Head of caudate nucleus (tissue), 42 donors: ENCODE measurements at places on chromosomes 3 and 15.

GRCh38 chr3:152104847-152105415, 163.8 kb upstream of the MBNL1 start:
- no peak for DNase-seq

DNA sequence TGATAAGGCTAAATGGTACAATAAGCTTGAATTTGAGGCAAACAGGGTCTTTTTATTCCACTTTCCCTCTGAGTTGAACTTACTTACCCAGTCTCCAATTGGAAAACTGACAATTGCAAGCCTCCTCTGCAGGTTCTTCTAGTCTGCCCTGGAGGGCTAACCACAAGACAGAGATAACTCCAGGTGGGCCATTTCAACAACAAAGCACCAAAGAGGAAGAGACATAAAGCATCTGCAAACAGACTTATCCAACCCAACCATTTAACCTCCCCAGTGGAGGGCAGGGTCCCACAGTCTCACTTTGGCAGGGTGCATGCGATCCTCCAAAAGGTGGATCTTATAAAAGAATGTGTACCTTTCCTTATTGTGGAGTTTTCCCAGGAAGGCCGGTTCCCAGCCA, 525.8 kb downstream of the DIPK2A start:
- DNase-seq = no peak

DNA sequence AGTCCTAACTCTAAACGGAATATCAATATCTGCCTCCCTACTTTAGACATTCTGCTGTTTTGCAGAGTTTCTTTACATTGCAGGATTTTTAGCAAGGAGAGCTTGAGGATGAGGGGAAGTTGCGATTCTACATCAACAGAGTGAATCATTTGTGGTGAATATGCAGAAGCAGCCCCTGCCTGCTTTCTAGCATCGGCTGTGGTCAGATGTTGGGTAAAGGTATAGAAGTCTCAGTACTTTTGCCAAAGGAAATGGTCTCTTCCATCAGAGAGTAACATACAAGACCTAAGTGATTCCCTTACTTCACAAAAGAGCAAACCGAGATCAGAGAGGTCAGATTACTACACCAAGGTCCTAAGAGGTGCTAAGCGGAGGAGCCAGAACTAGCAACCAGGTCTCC, 15.2 kb downstream of the ST3GAL6 start:
- no peak for DNase-seq

GRCh38 chr15:79195802-79196201, 86.7 kb upstream of the ANKRD34C start:
- no peak for DNase-seq

- DNase-seq = no peak
These were observed 17.5 kb downstream of the TGM5 start for GRCh38 chr15:43249236-43249635.

DNA sequence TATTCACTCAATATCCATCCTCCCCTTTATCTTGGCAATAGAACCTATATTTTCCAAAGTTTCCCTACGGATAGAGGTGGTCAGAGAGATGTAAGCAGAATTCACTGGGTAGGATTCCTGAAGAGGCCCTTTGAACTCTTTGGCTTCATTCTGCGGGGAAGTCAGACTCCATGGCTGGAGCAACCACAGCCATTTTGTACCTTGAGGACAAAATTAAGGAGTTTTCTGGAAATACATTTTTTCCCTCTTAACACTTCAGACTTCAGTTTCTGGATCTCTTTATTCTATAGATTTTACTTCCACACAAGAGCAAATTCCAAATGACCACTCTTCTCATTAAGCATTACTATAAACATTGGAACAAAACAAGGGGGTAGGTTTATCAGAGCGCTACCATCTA, 43.3 kb downstream of the ADAMTS9 start:
- no peak for DNase-seq

- no peak for DNase-seq
These were observed 70.5 kb upstream of the BOC start for GRCh38 chr3:113140876-113141275.

DNA sequence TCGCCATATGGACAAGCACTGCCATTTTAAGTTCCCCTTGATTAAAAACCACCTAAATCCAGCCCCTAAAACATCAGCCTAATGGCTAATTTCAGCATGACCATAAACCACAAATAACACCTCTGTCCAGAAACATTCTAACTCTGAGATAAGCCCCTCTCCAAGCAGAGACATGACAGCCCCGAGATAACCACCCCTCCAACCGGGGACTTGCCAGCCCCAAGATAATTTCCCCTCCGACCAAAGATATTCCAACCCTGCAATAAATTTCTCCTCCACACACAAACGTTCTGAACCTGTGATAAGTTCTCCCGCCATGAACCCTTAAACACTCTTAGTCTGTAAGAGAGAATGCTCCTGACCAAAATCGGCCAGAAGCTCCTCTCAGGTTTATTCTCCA, 586.8 kb downstream of the EDEM1 start:
- DNase-seq = no peak

DNA sequence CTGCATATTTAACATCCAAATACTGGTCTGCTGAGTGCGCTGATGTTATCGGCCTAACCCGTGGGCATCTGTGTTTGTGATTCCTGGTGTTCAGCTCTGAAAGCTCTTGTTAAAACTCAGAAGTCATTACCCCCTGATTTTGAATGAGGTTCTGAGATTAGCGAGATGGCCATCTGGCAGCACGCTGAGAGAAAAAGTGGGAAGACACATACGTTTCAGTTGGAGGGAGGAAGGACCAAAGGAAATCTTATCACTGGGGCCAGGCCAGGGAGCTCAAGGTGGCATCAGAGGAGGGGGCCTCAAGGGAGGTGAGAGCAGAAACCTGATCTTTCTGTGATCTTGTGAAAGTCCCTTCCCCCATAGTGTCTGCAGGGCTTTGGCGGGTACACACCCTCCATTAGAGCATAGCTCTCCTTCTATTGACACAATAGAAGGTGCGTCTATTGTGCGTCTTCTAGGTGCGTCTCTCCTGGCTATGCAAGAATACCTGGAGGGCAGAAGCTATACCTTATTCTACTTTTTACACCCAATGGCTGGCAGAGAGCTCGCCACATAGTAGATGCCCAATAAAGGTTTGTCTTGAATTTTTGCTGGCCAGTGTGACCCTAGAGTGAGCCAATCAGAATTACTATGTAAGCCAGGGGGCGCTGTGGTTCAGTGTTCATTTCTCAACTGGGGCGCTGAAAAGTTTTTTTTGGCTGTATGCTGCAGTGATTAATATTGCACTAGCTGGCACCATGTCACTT, 182.4 kb downstream of the SHQ1 start:
- no peak for DNase-seq

- DNase-seq = no peak
These were observed 11.4 kb upstream of the CYP11A1 start for GRCh38 chr15:74378848-74379247.

DNA sequence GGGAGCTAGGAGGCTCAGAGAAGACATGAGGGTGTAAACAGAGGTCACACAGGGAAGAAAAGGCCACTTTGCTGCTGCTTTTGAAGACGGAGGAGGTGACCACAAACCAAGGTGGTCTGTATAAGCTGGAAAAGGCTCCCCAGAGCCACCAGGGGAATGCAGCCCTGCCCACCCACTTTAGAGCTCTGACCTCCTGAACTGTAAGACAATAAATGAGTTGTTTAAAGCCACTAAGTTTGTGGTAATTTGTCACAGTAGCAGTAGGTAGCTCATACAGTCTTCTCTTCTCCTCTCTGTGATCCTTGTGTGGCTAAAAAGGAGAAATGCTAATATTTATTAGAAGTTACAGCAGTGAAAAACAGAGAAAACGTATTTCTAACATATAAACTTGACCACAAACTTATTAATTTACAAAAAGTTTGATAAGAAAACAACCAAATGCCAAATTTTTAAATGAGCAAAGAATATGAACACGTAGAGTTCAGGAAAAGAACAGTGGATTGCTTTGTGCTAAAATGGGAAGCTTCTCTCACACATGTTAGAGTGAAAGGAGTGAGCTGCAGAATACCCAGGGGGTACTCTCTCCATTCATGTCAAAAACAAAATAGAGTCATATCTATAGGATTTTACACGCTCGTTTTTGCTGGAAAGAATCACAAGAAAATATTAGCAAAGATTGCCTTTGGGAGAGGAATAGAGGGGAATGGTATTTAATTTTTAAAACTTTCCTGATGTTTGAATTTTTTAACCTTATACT, 71.0 kb downstream of the NOX5 start:
- DNase-seq = no peak

DNA sequence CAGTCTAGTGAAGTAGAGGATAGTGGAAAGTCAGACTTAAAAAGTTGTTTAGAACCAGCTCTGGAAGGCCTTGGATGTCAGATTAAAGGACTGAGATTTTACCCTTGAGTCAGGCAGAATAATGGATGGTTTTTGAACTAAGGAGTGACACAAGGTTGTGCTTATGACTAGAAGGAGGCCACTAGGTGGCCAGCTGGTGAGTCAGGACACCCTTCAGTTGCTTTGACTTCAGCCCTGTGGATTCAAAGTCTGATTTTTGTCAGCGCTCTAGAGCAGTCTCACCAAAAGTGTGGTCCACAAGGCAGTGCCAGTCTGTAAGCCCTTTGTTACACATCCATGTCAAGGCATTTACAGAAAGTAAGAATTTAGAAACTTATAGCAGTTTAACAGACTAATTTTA, 3.8 kb upstream of the GABPB1 start:
- no peak for DNase-seq

- no peak for DNase-seq
These were observed 223.0 kb downstream of the EPHA6 start for GRCh38 chr3:97037294-97037943.

GRCh38 chr3:37892927-37893600, 31.4 kb downstream of the CTDSPL start:
- DNase-seq = no peak

DNA sequence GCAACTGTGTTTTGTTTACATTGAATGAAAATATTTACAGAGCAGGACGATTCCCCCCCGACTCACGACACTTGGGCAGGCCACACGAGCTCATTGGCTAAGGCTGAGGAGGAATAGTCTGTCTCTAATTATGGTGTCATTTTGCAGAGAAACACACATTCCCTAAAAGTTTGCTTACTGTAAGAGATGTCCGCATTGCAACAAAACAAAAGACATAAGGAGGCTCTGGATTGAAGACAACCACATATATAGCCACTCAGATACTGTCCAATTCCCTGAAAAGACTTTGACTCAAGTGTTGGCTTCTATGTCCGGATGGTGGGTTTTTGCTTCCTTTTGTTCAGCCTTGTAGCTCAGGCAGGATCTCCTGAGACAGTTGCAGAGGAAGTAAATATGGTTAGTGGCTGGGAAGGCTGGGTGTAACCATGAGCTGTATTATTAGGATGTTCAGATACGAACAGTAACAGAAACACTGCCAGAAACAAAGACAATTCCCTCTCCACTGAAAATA, 170.4 kb downstream of the KLHL25 start:
- no peak for DNase-seq

DNA sequence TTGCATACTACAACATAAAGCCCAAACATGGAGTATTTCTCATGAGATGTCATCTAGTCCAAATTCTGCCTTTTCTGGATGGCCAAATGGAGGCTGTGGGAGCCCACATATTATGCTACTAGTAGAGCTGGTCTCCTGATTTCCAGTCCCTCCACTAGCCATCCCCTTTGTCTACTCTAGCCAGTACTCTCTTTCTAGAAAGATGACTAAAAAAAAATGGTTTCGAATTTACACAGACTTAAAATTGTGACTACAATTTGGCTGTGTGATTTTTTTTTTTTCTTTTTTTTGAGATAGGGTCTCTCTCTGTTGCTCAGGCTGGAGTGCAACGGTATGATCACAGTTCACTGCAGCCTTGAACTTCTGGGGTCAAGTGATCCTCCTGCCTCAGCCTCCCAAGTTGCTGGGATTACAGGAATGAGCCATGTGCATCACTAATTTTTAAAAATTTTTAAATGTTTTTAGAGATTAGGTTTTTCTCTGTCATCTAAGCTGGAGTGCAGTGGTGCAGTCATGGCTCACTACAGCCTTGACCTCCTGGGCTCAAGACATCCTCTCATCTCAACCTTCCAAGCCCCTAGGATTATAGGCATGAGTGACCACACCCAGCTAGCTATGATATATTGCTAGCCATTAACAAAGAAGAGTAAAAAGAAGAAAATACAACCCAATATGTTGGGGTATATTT, 273.9 kb downstream of the ADAMTSL3 start:
- DNase-seq = no peak

GRCh38 chr3:126836220-126836860, 132.3 kb downstream of the CHCHD6 start:
- DNase-seq = no peak

- no peak for DNase-seq
These were observed 80.2 kb downstream of the DNASE1L3 start for GRCh38 chr3:58130591-58130990.

GRCh38 chr3:152352554-152352953, 83.8 kb downstream of the MBNL1 start:
- DNase-seq = no peak

DNA sequence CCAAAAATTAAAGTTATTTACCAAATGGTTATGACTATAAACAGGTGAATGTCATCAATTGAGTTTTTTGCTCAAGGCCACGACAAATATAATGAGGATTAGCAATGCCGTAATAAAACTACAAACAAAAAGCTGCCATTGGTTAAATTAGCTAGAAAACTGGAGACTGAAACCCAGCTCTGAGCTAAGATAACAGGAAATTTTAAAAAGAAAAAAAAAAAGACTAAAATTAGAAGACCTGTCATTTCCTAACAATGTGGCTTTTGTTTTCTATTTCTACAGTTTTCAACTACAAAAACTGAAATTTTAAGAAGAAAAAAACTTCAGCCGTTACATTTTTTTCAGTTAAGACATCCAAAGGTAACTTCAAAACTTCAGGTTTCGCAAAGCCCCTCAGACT, 9.7 kb downstream of the SLC12A6 start:
- no peak for DNase-seq

GRCh38 chr3:152175528-152175889, 93.2 kb upstream of the MBNL1 start:
- no peak for DNase-seq

GRCh38 chr15:46930426-46930825, 786.9 kb upstream of the SEMA6D start:
- no peak for DNase-seq

- no peak for DNase-seq
These were observed 5.8 kb downstream of the ISLR start for GRCh38 chr15:74179101-74179841.

DNA sequence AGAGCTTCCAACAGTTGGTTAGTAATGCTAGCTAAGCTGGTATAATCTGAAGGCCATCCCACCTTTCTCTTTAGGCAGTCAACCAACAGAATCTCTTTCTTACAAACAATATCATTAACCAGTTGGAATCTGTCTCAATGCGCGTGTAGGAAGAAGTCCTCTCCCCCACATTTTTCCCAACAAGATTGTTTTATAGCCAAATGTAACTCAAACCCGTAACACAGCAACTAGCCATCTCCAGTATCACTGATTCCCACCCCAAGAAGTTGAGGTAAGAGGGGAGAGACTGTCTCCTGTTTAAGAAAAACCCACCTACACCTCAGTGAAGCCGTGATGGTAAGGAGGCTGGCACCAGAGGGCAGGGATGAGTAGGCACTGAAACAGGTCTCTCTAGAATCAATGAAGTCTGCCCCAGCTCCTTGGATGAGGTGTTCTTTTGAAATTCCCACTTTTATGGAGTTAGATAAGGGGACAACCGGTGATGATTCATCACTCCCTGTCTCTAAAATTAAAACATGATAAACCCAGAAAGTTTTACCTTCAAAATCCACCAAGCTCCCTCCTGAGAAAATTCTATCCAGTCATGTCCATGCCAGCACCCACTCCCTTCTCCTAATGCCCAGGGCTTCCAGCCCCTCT, 30.9 kb downstream of the CDC25A start:
- no peak for DNase-seq
